ENCODE measurements at places on chromosomes 16 and 17.

DNA sequence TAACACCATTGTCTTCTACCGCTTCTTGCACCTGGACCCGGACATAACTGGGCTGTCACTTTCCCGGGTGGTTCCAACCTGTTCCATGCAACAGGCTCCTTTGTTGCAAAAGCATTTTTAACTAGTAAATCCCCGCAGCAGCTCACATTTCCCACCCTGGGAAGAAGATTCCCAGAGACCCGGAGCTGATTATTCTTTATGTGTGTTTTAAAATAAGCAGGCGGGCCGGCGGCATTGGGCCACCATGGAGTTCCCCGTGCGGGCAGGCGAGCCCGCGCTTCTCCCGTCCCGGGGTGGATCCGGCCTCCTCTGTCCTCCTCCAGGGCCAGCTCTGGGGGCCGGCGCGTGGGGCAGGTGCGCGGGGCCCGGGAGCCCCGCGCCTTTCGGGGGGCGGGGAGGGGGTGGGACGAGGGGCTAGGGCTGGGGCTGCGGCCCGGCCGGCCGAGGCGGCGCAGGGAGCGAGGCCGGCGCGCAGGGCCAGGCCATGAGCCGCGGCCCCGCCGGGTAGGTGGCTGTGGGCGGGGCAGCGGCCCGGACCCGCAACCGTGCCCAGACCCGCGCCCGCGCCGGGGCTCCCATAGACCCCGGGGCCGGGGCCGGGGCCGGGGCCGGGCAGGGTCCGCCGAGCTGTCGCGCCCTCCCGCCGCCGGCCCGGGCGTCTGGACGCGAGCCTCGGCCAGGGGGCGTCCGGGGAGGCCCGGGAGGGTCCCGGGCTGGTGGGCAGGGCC, 1.7 kb downstream of the CRAMP1 start:
- no peak for DNase-seq

DNA sequence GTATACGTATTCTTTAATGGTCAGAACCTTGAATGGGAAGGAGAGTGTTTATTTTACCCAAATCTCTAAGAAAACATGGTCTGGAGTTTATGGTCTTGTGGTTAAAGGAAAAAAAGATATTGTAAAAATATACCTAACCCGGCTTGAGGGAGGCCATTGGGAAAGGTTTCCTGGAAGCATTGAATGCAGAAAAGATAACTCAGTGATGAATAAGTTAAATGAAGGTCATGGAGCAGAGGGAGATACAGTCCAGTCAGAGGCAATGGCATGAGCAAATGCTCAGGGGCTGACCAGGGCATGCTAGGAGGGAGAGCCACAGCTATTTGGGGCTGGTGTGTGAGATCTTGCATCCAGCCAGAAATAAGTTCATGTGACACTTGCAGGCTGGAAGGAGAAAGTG, 430.4 kb upstream of the CDH5 start:
- no peak for DNase-seq

- no peak for DNase-seq
These were observed 1.6 kb upstream of the PECAM1 start for GRCh38 chr17:64392300-64392699.

DNA sequence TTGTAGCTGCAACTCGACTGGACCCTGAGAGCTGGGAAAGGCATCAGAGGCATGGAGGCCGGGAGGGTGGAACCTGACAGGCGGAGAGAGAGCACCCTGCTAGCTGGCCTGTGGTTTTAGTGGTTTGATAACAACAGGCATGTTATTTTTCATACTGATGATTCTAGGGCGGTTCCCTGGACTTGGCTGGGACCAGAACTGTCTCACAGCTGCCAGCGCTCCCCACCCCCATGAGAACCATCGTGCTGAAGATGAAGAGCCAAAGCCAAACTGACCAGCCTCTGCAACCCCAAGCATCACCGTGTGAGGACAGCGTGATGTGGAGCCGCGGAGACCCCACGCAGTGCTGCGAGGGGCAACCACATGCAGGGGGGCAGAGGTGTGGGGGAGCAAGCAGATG, 28.5 kb downstream of the MXRA7 start:
- DNase-seq: no peak

DNA sequence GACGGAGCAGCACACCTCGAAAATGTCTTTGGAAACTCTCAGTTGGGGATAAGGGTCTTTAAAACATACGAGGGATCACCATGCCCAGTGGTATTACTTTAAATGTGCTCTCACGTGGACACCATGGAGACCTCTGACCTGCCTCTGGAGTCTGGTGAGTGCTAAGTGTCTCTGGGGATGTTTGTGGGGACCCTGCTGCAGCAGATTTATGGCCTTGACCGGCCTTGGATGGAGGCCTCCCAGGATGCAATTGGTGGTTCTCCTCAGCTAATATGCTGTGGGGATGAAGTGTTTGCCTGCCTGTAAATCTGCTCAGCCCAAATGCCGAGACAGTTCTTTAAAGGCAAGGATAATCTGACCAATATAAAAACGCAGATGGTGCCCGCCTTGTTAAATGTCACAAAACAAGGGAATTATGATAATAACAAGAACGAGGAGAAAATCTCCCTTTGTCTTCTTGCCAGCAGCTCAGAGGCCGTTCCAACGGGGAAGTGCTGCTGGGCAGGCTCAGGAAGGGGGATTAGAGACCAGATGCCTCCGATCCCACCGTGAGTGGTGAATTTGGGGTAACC, 154.4 kb downstream of the ABCC12 start:
- DNase-seq: no peak

GRCh38 chr16:79776243-79776847, 175.8 kb upstream of the MAF start:
- DNase-seq: no peak

DNA sequence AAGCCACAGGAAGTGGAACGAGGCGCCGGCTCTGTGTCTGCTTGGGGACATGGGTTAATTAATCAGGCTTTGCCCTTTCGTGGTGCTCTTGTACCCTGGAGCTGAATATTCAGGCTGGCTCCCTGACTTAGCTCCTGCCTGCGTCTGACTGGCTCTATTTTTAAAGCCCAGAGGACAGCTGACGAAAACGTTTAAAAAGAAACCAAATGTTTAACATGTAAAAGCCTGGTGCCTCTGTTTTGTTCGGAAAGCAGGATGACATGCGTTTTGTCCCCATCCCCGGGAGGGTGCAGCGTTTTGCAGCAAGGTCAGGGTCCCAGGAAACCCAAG, 61.1 kb downstream of the NT5M start:
- no peak for DNase-seq

DNA sequence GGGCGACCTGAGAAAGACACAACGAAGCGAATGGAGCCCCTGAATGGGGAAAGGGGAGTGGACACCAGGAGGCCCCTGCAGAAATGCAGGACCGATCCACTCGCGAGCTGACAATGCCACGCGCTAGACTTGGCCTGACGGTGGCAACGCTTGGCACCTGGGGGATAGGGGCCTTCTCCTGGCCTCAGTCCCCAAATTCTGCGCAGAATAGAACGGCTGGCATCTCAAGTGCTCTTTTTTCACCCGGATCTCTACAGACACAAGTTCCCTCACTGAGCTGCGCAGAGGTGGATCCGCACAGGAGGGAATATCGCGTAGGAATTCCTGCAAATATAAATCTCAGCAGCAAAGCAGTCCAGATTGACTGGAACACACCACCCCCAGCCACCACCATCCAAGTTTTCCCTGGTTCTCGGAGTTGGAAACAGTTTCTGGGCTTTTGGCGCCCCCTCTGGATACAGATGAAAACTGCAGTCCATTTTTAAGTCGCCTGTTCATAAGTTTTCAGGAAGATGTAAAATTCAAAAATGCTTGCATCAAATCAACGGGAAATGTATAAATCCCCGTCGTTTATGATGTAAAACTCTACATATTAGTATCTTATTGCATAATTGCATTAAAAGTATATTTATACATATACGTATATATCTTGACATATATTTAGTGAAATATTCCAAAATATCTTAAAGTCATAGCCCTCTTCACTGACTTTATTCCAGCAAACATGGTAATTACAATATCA, 2.3 kb upstream of the SOX9 start:
- peak; percentile 68 for DNase-seq

DNA sequence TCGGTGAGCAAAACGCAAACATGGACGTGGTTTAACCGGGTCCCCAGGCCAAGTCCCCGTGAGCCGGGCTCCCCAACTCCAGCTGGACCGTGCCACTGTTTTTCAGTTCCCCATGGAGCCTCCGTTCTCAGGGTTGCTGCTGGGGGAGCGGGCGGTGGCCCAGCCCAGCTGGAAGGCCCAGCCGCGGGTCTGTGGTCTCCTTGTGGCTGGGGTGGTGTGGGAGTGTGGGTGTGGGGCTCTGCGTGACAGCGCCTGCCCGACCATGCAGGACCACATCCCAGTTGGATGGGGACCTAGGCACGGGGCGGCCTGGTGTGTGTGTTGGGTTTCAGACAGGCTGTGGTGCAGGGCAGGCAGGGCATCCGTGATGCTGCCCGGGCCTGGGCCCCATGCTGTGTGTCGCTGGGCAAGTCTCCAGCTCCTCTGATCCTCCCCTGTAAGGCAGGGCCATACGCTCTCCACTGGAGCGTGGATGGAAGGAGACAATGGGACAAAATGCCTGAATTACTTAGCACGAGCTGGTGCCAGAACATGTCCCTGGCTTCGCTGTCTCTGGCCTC, 40.3 kb downstream of the COX4I1 start:
- no peak for DNase-seq

DNA sequence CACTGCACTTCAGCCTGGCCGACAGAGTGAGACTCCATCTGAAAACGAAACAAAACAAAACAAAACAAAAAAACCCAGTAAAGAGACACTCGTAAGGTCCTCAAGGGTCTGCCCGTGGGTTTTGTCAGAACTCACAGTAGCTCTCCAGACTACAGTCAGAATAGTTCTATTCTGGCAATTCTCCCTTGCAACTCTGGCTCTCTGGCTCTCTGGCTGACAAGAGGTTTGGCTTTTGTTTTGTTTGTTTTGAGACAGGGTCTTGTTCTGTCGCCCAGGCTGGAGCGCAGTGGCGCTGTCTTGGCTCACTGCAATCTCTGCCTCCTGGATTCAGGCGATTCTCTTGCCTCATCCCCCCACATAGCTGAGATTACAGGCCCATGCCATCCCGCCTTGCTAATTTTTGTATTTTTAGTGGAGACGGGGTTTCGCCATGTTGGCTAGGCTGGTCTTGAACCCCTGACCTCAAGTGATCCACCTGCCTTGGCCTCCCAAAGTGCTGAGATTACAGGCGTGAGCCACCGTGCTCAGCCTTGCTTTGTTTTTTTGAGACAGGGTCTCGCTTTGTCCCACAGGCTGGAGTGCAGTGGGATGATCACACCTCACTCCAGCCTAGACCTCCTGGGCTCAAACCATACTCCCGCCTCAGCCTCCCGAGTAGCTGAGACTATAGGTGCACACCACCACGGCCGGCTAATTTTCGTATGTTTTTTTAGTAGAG, 20.5 kb upstream of the CHP2 start:
- DNase-seq: no peak

GRCh38 chr17:51493206-51493605, 232.9 kb downstream of the UTP18 start:
- no peak for DNase-seq

DNA sequence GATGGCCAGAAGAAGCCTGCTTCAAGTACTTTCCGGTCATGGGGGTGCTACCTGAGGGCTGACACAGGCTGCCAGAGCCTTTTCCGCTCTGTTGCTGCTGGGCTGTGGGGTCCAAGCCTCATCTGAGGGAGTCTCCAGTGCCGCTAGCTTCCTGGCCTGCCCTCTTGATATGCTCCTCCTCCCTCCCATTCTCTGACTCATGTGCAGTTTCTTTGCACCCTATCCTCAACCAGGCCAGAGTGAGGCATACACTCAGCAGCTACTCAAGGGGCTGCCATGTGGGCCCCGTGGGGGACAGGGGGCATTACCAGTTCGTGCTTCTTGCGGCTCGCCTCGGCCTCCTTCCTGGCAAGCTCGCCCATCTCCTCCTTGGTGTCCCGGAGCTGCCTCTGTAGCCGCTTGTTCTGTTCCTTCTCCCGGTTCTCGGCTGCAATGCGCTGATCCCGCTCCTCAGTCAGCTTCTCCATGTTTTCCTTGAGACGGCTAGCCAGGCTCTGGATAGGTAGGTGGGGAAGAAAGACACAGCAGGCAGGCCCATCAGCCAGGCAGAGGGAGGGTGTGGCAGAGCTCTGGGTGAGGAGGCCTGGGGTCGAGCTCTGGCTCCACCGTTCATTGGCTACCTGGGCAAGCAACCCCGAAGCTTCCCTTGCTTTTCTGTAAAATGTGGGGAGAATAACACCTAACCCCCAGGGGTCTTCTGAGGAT, 43.8 kb downstream of the PIPOX start:
- peak; percentile 25 for DNase-seq

DNA sequence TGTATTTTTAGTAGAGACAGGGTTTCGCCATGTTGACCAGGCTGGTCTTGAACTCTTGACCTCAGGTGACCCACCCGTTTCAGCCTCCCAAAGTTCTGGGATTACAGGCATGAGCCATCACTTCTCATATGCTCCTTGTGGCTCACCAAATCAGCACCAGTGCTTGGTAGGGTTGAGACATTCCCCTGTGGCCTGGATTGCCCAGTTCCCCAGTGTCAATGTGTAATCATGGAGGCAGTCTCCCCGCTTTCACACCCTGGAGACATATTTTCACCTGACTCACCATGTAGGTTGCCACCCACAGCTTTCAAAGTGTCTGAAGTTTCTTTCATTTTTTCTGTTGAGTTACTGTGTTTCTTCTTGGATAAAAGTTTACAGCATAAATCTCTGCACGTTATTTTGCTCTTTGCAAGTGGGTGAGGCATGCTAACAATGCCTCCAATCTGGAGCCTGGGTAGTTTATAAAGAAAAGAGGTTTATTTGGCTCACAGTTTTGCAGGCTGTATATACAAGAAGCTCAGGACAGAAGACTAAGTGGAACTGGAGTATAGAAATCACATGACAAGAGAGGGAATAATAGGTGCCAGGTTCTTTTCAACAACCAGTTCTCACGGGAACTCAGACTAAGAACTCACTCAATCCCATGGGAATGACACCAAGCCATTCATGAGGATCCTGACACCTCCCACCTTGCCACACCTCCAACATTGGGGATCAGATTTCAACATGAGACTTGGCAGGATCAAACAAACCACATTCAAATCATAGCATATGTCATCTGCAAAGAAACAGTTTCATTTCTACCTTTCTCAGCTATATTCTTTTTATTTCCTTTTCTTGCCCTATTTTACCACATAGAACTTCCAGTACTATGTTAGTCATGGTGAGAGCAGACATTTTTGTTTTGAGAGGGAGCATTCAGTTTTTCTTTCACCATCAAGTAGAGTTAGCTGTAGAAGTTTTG, 113.2 kb downstream of the PHKB start:
- peak; percentile 16 for DNase-seq

DNA sequence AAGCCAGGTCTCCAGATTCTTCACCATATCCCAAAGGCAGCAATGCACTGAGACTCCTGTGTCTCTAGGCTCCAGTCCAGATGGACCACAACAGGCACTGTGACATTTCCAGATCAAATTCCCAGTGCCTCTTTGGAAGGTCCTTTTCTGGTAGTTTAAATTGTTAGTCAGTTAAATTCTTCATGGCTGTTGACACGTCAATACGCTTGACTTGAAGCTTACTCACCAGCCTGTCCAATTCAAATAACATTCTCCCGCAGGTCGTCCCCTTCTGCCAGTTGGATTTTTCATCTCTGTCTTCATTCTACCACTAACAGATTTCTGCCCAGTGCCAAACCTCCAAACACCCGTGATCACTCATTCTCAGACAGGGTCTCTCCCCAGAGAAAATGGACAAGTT, 86.7 kb downstream of the SHISA9 start:
- DNase-seq: no peak

- no peak for DNase-seq
These were observed 42.7 kb upstream of the SMPD3 start for GRCh38 chr16:68490829-68491575.

GRCh38 chr16:56520251-56520577, 390 bp upstream of the BBS2 start:
- DNase-seq: no peak

Data from NT2/D1 (cell line).